NCI-H345 (cell line): ENCODE measurements at places on chromosomes 5 and 9.
A peak's percentile ranks its signal among the peaks of the same experiment; 100 is the strongest.

- peak; percentile 27 for DNase-seq
These were observed 116.9 kb upstream of the ARRDC3 start for GRCh38 chr5:91499943-91500531.

DNA sequence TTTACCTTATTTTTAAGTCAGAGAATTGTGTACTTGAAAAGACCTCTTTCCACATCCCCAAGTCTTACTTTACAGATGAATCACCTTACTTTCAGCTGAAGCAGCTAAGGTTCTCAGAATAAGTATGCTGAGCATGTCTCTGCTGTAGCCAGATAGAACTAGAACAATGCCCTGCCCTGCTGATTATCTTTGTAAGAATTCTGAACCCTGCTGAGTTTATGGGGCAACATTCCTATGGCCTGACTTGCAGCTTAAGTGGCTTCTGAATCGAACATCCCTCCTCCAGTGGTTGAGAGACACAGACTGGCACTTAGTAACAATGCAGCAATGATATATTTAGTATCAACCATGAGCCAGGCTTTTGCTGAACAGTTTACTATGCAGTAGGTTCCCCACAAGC, 592.0 kb upstream of the WWC1 start:
- DNase-seq = no peak

DNA sequence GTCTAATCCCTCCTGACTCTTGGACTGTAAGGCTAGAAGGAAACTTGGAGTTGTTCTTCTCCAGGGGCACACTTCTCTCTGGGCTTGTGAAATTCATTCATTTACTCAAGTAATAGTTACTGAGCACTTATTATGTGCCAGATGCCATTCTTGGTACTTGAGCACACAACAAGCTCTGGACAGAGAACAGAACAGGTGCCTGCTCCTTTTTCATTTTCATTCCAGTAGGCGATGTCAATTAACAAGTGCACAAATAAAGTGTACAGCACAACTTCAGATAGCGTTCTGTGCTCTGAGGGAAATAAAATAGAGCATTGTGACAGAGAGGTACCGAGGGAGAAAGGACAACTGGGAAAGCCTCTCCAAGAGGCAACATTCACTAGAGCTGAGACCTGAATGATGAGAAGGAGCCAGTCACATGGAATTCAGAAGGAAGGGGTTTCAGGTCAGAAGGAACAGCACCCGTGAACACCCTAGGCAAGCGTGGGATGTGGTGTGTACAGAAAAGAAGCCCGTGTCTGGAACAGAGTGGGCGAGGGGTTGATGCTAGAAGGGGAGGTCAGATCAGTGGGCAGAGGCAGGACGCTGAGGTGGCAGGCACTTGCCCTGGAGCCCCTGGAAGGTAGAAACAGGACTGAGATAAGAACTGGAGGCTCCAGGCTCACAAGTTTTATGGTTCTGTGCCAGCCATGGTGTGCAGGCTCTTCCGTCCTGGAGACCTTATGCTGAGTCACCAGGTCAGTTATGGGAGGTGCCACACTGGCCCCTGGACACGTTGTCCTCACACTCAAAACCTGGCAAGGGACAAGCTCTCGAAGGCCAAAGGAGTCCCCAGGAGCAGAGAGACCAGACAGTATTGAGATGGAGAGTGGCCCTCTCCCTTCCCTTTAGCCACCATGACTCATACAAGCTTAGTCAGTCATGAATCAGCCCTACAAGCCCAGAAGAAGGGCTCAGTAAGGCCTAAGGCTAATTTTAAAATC, 7.2 kb upstream of the ABLIM3 start:
- DNase-seq = no peak

- peak; percentile 63 for DNase-seq
These were observed 33.8 kb downstream of the TGFBI start for GRCh38 chr5:136062366-136063274.

DNA sequence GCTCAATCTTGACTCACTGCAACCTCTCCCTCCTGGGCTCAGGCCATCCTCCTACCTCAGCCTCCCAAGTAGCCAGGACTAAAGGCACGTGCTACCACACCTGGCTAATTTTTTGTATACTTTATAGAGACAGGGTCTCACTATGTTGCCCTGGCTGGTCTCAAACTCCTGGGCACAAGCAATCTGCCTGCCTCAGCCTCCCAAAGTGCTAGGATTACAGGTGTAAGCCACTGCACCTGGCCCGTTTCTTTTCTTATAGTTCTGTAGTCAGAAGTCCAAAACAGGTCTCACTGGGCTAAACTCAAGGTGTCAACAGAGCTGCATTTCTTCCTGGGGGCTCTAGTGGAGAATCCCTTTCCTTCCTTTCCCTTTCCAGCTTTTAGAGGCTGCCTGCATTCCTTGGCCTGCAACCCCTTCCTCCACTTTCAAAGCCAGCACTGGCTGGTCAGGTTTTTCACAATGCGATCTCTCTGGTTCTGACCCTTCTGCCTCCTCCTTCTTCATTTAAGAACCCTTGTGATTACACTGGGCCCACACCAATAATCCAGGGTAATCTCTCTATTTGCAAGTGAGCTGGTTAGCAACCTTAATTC, 16.3 kb downstream of the IRF1 start:
- DNase-seq = no peak

GRCh38 chr5:132190161-132190817, 37.4 kb downstream of the P4HA2 start:
- DNase-seq = peak; percentile 65

- peak; percentile 73 for DNase-seq
These were observed 26.6 kb downstream of the WNT8A start for GRCh38 chr5:138110266-138110963.

DNA sequence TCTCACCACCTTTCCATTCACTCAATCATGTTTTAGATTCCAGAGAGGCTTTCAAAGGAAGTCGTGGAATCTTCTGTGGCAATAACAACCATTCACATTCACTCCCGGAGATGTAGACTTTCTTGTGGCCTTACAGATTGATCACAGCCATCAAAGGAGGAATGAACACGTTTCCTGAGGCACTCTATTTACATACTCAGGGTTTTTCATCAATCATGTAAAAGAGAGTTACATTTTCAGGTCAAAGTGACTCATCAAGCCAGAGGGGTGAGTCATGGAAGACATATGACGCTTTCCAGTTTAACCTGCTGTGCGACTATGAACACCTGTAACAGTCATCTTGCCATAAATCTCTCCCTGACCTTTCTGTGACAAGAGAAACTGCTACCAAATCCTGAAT, 39.3 kb upstream of the RAD23B start:
- DNase-seq = peak; percentile 24

DNA sequence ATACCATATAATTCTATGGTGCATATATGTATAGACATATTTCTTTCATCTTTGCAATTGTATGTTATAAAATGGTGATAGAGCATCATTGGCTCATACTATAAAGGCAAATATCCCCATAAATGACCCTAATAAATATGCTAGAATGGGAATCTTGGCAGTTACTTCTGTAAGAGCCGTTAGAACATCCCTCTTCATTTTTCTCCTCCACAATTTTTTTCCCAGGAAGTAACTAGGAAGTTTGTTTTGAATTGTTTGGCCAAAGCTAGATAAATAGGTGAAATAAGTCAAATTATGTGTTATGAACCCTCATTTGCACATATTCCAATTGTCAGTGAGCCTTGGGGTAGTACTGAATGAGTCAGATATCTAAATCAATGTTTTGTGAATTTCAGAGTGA, 209.9 kb downstream of the ADAMTSL1 start:
- no peak for DNase-seq

- DNase-seq = no peak
These were observed 174.7 kb upstream of the PRDM9 start for GRCh38 chr5:23332650-23333251.

DNA sequence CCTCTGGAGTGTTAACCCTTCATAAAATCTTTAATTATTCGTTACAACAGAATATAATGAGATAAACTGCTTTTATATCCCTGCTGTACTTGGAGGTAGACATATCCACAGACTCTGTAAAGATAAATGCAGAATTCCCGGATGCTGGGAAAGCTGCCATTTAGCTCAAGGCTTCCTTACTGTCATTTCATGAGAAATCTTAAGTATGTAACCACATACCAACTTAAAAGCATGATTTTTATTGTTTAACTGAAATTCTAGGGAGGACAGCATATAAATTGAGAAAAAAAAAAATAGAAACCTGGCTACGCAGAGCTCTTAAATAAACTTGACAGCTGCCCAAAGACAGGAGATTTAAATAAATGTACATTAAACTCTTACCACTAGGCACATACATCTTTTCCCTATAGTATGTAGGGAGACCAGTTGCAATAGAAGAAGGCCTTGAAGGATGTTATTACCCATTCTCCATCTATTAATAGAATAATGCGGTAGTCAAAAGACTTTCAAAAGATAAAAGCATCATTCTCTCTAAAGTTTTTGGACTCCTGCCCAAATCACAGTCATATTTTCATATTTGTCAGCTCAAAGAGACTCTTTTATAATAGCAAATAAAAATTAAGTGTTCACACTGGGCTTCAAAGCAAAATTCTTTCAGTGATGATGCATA, 373.8 kb downstream of the NDUFS4 start:
- DNase-seq = no peak

DNA sequence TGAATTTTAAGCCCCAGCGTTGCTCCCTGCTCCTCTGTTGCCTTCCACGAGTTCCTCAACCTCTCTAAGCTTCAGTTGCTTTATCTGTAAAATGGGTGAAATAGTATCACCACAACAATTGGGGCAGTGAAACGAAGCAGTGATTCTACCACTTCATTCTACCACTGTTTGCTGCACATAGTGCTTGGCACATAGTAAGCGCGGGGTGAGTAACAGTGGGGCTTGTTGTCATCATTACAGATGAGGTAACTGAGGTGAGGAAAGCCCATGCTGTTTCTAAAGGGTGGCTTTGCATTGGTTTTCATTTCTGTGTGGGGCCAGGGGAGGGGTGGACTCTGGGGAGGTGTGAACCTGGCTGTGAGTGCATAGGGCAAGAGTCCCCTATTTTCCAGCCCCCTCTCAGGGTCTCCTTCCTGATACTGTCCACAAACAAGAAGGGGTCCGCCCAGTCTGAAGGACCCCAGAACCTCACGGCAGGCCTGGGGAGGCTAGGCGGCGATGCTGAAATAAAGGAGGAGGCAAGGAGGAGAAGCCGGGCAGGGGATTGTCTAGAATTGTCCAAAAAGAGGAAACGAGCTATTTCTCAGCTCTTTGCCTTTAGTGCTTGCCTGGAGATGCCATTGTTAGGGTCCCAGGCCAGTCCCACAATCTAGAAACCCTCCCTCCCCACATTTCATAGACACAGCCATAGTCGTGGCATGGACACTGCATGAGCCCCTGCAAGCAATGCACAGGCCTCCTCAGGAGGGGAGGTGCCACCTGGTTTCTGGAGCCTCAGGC, 65.6 kb downstream of the IL6ST start:
- no peak for DNase-seq

GRCh38 chr5:119028575-119028974, 40.2 kb upstream of the DTWD2 start:
- DNase-seq = no peak

DNA sequence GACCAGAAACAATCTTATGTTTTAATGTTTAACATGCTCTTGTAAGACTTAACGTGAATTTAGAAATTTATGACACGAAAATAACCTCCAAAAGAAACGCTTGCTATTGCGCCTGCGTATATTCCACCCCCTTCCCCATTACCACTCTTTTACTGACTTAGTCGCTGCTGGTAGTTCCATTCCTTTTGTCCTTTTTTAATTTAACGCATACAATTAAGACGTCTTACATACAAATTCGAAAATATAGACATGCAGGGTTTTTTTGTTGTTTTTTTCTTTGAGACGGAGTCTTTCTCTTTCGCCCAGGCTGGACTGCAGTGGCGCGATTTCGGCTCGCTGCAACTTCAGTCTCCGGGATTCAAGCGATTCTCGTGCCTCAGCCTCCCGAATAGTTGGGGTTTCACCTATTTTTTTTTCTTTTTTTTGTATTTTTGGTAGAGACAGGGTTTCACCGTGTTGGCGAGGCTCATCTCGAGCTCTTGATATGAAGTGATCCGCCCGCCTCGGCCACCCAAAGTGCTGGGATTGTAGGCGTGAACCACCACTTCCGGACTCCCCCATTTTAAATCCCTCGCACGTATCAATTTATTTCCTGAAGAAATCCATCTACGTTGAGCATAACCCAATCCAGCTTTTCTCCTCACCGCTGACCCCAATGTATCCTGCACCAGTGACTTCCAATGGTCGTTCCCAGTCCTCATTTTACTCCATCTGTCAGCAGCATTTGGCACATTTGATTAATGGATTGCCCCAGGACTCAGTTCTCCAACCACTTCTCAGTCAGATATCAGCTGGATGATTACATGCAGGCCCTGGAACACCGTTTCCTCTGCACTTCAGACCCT, 684 bp upstream of the MED7 start:
- DNase-seq = peak; percentile 86

DNA sequence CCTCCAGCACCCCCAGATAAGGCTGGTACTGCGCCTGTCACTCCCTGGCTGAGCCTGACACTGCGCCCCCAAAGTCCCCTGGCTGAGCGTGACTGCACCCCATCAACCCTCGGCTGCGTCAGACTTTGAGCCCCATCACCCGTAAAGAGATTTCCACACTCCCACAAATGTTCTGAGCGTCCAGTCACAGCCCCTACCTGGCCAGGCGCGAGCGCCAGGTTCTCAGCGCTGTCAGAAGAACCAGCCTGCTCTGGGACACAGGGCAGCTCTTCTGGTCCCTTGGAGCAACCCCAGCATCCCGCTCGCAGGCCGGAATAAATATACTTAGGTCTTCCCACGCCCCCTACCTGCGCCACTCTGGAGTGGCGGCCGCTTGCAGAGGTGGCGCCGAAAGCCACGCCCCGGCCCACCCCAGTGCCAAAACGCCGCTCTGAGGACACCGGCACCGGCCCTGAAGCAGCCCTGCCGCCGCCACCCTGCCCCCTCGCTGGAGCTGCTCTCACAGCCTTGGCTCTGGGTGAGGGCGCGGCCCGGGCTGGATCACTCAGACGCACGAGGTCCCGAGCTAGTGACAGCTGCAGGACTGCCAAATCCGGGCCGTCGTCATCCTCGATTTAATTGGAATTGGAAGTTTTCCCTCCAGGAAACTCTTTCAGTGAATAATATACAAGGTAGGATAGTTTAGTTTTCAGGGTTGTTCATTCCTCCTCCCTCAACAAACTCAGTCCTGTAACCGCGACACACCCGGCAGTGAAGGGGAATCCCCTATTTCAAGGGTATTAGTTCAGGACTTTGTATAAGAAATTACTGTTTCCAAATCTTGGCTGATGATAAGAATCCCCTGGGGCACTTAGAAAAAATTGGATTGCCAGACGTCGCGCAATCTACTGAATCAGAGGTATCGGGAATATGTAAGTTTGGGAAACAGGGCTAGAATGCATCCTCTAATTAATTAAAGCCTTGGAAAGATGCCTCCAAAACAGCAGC, 1.2 kb upstream of the CEMIP2 start:
- peak; percentile 70 for DNase-seq

- no peak for DNase-seq
These were observed 37.3 kb downstream of the CSF2 start for GRCh38 chr5:132110930-132111329.

- DNase-seq = no peak
These were observed 410.9 kb downstream of the PLK2 start for GRCh38 chr5:58048954-58049353.

DNA sequence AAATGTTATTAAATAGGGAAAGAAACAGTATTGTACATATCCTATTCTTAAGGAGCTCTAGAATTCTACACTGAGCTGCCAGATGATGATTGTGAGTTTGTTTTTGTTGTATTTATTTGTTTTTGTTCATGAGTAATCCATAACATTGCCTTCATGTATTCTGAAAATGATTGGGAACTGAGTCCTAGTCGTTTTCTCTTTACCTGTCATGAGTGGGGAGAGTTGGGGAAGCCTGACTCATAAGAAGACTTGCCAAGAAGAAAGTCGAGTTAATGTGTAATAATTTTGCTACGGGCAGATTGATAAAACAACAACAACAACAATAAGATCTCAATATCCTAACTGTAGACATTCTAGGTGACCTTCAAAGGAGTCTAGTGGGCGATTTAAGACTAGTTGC, 103.8 kb downstream of the ANKRD55 start:
- no peak for DNase-seq
